ENCODE measurements at places on chromosomes 2 and 18.

DNA sequence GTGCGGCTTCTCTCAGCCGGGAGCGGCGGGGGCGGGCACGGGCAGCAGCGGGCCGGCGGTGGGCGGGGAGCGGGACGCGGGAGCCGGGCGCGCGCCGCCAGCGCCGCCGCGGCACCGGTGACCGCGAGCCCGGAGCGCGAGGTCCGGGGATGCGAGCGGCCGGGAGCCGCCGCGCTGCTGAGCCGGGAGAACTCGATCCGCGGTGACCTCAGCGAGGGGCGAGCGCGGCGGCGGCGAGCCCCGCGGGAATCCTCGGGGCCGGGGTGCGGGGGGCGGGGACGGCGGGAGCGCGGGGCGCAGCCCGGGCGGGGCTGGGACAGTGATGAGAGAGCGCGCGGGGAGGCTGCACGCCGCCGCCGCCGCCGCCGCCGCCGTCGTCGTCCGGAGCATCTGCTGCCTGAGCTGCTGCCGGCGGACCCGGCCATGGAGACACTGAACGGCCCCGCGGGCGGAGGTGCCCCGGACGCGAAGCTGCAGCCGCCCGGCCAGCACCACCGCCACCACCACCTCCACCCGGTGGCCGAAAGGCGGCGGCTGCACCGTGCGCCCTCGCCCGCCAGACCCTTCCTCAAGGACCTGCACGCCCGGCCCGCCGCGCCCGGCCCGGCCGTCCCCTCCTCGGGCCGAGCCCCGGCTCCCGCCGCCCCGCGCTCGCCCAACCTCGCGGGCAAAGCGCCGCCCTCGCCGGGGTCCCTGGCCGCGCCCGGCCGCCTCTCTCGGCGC, at the start of gene MTCL1:
Gene MTCL1 (plus strand): TSS at position 319 of the 723 bp plus-strand sequence. CDS start 105 bp downstream, at position 424.
- peak; percentile 65 for DNase-seq

DNA sequence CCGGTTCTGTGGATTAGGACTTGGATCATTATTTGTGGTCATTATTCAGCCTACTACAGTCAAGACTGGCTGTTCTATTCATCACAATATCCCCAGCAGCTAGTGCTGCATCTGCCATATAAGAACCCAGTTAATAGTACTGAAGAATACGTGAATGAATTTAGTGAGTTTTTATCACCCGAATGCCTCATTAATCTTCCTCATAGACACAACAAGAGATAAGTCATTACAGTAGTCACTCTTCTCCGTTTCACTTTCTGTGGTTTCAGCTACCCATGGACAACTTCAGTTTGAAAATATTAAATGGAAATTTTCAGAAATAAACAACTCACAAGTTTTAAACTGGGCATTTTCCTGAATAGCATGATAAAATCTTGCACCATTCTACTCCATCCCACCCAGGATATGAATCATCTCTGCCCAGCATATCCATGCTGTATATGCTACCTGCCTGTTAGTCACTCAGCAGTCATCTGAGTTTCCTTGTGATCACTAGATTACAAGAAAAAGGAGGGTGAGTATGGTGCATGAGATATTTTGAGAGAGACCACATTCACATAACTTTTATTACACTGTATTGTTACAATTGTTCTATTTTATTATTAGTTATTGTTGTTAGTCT, 363.7 kb upstream of the CHAC2 start:
- DNase-seq: no peak

DNA sequence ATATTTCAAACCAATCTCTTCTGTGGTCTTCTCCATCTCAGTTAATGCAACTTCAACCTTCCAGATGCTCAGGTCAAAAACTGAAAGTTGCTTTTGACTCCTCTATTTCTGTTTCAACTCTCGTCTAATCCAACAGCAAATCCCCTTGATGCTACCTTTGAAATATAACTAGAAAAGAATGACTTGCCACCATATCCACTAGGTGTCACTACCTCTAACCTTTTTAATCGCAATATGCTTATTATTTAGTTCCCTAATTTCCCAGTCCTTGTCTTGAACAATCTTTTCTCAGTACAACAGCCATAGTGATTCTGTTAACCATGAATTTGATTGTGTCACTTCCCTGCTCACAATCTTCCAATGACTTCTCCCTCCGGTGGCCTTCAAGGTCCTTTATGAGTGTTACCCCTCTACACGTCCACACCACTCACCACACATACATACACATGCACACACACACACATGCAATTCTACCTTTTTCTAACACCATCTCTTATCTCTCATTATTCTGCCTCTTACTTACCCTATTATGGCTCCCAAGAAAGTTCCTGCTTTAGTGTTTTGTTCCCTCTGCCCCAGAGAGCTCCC, 245.5 kb upstream of the KCNJ3 start:
- DNase-seq: no peak

- DNase-seq: no peak
Observed at GRCh38 chr2:201858281-201859184, 52.2 kb downstream of the CDK15 start.

- DNase-seq: peak; percentile 14
Observed at GRCh38 chr2:170276925-170277629, 99.1 kb downstream of the MYO3B start.

- no peak for DNase-seq
Observed at GRCh38 chr2:207848545-207848928, 78.8 kb upstream of the FZD5 start.

GRCh38 chr2:120991441-120991840, 255.8 kb downstream of the GLI2 start:
- no peak for DNase-seq

GRCh38 chr2:154261473-154262027, 389.8 kb downstream of the GALNT13 start:
- DNase-seq: no peak

GRCh38 chr2:28616396-28616999, 120.6 kb downstream of the PLB1 start:
- DNase-seq: no peak

GRCh38 chr2:3620834-3621233, 25.9 kb downstream of the COLEC11 start:
- no peak for DNase-seq

DNA sequence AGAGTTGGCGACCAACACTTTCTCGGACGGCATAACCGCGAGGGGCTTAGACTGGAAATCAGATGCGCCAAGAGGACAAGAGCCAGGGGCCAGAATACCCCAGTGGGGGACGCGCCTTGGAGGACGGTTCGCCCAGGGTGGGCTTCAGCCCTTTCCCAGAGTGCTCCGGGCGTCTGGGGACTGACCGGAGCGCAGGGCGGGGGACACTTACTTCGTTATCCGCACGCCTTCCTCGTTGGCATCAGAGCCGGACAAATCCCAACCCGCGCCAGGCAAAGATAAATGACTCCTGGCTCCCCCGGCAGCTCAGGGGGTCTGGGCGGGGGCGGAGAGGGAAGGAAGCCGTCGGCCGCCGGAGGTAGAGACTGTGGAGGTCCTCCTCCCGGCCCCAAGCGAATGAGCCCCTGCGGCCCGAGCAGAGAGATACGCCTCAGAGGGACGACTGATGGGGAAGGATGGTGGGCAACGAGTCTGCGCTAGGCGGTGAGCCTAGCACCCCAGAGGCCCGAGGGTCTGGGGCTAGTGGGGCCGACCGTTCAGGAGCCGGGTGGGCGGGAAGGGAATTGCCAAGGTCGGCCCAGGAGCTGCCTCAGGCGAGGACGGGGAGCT, 4.7 kb upstream of the SATB2 start:
- no peak for DNase-seq

GRCh38 chr2:37742286-37742685, 70.8 kb upstream of the CDC42EP3 start:
- DNase-seq: no peak

- DNase-seq: no peak
Observed at GRCh38 chr2:28772351-28772750, 20.7 kb downstream of the PPP1CB start.

DNA sequence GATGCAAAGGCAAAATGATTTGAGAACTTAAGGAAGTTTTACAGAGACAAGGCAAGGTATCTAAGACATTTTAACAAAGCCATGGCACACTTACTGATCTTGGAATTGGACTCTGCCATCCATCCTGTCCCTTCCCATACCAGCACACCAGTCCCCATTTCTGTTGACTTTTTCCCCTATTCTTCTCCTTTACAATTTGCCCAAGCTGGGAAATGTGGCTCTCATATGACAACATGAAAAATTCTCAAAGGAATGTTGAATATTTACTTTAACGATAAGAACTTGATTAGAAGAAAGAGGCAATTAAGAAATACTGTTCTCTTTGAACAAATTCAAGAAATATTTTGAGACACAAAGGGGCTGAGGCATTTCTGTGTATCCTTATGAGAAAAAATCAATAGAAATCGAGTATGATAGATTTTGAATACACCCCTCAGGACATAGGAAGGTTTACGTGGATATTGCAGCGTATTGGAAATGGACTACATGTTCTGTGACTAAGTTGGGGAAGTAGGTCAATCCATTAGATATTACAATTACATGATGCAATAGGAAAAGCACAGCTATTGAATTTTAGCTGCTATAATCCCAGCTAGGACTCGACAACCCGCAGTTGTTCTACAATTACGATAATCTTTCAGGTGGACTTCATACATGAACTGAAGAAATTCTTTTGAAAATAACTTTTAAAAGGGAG, 201.6 kb downstream of the TRIB2 start:
- no peak for DNase-seq

GRCh38 chr2:75460630-75461029, 100.1 kb downstream of the EVA1A start:
- DNase-seq: no peak

GRCh38 chr2:149167941-149168340, 129.4 kb downstream of the LYPD6B start:
- no peak for DNase-seq

GRCh38 chr2:241391892-241392665, 36.0 kb downstream of the FARP2 start:
- DNase-seq: peak; percentile 54

DNA sequence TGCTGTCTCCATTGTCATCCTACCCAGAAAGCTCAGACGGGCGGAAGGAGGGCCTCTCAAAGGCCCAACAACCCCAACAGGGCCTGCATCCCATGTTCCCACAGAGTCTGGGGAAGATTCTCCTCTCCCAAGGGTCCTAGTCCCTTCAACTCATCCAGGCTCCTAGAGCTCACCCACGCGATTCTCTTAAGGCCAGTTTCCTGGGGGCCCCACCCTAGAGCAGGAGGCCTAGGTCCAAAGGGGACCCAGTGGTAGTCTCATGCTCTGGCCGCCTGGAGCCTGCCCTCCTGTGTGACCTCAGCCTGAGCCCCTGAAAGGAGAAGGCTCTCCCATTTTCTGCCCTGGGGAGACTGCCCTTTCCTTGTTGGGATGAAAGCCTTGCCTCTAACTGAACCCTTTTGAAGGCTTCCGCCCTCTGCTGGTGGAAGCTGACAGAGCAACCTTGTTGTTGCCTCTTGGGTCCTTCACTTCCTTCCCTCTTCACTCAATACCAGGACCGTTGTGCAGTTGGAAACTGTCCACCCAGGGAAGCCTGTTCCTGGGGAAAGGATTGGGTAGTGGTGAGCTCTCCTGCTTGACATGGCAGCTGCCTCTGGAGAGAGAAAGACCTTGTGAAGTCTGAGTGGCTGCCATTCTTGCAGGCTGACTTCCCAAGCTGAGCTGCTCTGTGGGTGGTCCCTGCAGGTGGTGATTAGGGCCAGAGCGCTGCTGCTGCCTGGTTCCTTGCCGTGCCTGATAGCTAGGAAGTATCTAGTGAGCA, 86.0 kb upstream of the ALPP start:
- DNase-seq: peak; percentile 79

DNA sequence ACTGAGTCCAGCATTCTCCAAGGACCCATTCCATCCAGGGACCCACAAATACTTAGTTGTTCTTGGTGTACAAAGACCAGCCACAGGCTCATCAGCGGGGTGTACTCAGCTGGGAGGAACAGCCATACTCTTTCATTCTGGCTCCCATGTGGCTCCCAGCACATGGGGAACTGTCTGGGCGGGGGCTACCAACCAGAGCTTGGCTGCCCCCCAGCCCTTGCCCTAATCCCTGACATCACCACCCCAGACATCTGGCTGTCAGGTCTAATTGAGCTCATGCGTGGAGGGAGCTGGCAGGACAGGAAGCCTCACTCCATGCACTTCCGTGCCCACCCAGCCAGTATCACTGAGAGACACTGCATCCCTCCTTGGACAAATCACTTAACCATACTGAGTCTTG, 283.6 kb downstream of the DYSF start:
- DNase-seq: no peak

DNA sequence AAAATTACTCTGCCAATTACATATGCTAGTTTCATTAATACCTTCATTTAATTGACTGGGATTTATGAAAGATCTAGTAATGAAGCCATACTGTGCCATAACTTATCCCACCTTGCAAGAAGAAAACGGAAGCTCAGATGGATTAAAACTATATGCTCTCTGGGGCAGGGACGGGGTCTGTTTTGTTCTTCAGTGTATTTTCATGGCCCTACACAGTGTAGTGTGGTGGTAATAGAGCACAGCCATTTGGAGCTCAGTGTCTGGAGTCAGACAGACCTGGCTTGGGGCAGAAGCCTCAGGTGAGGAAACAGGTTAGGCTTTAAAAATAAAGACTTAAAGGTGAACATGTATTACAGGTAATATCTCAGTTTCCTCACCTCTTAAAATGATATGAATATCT, 62.3 kb downstream of the FIGN start:
- no peak for DNase-seq

GRCh38 chr2:3405307-3405706, 25.8 kb downstream of the TRAPPC12 start:
- no peak for DNase-seq

DNA sequence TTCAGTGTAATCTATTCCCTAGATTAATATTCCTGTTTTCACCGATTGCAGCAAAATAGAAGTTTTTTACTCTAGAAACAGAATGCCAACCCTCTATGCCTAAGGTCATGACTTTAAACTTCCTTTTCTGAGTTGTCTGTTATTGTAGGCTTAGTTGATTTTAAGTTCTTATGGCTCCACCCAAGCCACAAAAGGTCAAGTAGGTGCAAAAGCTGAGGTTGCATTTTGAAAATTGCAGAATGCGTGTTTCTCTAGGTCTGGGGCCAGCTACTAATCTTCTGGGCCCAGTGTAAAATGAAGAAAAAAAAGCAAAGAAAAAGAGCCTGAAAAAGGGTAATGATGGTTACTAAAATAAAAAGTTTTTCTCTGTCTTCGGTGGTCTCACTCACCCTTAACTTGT, 635.7 kb upstream of the FAM98A start:
- no peak for DNase-seq

GRCh38 chr2:179096090-179096489, 46.2 kb upstream of the CCDC141 start:
- DNase-seq: no peak

DNA sequence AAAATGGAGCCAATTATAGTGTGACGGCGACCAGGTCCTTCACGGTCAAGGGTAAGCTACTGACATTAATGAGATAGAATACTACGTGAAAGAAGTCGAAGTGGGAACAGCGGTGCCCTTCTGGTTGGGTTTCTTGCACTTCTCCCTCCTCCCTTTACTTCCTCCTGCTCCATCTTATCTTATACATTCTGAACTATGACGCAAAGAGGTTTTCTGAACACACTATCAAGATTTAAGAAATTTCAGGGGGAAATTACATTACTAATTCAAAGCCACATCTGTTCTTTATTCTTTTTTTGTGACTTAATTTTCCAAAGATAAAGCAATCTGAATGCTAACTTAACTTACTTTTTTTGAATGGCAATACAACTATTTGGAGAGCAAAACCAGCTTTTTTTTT, 14.8 kb upstream of the IL18R1 start:
- no peak for DNase-seq
